Activated CD4-positive, alpha-beta T cell treated with anti-CD3 and anti-CD28 coated beads, Interleukin-2, amount 10 ng/mL, durations not matched to agents 7 days and 5 days (primary cell): ENCODE measurements at places on chromosomes 12 and 14. TPM values are rescaled to one million over a fixed set of nuclear protein-coding genes. Genes with fewer than 3 reads are reported as not detected.

DNA sequence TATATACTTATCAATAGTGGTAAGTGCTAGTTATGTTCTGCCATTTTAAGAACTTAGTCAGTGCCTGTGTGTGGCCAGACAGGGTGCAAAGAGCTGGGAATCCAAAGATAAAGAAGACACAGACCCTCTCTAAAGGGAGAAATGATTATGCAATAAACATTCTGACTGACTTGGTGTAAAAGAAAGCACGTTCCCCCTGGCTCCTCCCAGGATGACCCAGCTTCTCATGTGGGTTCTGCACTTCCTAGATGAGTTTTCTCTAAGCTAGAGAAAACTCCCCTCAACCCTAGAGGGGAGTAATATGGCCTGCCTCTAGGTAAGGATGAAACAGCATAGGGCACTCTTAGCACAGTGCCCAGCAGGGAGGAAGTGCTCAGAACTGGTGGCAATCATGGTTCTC, 231.2 kb downstream of the VRK1 start:
- DNase-seq, result no peak

KRT72 gene
- total RNA-seq, result 13.0 TPM

NDUFA9 gene
- 105 TPM for total RNA-seq

DNA sequence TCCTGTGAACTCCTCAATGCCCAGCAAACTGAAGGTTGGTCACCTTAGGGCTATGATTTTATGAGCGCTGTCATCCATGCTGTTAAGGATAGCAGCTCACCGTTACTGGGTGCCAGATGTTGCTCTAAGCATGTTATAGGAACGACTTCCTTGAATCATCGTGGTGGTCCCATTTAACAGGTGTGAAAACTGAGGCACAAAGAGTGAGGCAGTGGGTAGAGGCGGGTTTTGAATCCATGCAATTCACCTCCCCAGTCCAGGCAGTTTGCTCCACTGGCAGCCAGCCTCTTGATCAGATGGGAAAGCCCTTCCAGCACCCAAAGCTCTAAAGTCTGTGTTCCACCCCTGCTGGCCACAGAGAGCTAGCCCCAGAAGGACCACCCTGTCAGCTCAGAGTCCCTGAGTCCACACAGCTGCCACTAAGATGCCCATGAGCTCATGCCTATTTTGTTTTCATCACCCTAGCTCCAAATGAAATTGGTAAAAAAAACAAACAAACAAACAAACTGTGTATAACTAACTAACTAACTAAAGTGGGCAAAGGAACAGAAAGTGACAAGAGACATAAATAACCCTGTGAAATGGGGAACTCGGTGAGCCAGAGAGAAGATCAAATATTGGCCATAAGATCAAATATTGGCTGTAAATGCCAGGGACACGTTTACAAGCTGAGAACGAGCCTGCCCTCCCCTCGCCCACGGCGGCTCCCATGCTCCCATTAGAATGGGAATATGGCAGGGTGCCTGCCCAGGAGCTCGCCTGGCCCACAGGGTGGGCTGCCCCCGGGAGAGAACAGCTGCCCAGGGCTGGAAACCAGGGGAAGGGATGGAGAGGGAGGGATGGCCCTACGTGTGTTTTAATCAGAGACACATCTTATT, 72.3 kb upstream of the RFLNA start:
- no peak for DNase-seq

DEPDC4 gene
- total RNA-seq, result 2.1 TPM

DNA sequence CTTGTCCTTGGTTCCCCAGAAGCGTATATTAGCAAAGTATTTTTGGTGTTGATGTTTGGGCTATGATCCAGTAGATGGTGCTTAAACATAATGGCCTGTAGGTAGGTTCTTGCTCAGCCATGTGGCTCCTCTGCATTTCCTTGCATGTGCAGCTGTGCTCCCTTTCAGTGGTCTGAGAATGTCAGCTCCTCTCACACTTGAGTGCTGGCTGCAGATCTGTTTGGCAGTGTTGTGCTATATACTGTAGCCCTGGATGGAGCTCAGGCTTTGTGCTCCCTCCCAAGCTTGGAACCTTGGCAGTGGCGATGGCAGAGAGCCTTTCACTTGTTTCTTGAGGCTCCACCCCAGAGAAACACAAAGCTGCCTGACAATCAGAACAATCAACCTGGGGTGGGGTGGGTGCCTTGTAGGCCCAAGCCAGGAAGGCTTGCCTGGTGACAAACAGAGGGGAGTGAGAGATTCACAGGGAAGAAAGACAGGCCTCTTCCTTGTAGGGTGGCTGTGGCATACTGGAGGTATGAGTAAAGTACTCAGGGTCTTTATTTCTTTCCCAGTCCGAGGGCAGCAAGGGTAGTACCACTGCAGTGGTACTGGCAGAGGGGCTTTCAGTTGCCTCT, 255.3 kb downstream of the RAD51B start:
- no peak for DNase-seq

DNA sequence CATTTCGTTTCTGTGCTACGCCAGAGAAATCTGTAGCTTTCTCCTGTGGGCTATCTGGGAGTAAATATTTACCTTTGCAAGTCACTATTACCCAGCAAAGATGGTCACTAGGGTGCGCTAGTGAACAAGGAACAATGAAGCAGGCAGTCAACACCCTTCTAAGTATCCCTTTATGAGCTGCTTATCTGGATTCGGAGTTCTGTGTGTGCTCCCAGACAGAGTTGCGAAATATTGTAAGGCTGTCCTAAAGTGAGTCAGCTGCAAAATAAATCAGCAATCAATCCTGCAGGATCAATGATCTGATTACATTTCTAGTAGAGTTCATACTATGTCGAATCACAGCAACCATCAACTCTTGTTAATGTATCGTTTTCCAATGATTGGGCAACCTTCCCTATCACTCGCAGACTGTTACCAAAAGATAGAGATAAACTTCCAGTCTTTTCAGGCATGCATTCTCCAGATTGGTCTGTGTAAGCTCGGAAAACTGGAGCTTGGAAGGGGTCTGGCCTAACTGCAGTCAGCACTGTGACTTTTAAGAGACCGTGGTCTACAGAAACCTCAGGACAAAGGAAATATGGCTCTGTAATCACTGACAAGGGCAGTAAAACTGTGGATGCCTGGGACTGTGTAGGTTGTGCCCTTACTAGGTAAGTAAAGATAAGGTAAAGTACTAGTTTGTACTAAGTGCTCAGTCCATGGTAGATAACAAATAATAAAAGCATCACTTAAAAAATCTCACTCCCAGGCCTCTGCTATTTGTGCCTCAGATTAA, 133.5 kb downstream of the KCNK10 start:
- peak; percentile 73 for DNase-seq

GRCh38 chr14:21070083-21070609, at the start of gene ARHGEF40:
Gene ARHGEF40, plus strand, starts transcription at chr14:21070304. Its CDS starts 93 bp downstream, at chr14:21070397.
- no peak for DNase-seq

GRCh38 chr14:91068642-91069041, 8.2 kb upstream of the RPS6KA5 start:
- DNase-seq, result peak; percentile 43

CINP gene
- 26.8 TPM for total RNA-seq

BCL7A gene
- total RNA-seq, result 8.5 TPM

GRCh38 chr12:95150501-95150900, 66.8 kb downstream of the FGD6 start:
- no peak for DNase-seq
